ENCODE measurements at places on chromosomes 16 and 17.

GRCh38 chr16:68276223-68276622, 11.9 kb downstream of the SLC7A6 start:
- DNase-seq: no peak

DNA sequence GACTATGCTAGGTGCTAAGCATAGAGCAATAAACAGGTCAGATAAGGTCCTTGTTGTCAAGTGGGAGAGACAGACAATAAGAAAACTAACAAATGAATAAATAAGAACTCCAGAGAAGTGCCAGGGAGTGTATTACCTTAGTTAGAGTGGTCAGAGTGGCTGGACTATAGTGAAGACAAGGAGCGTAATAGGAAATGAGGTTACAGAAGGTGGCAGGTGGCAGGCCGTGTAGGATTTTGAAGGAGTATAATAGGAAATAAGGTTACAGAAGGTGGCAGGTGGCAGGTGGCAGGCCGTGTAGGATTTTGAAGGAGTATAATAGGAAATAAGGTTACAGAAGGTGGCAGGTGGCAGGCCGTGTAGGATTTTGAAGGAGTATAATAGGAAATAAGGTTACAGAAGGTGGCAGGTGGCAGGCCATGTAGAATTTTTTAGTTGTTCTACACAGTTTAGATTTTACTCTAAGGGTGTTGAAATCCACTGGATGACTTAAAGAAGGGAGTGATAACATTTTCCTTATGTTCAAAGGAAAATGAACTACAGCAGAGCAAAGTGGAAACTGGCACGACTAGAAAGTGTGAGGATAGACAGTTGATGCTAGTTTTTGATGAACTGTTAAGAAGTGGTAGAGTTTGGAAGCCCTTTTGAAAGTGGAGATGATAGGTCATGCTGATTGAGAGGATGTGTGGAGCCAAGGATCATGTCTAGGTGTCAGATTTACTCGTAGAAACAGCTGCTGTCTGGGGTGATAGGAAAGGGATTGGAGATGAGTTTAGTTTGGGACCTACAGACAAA, 3.6 kb upstream of the KRTAP3-1 start:
- DNase-seq: no peak

DNA sequence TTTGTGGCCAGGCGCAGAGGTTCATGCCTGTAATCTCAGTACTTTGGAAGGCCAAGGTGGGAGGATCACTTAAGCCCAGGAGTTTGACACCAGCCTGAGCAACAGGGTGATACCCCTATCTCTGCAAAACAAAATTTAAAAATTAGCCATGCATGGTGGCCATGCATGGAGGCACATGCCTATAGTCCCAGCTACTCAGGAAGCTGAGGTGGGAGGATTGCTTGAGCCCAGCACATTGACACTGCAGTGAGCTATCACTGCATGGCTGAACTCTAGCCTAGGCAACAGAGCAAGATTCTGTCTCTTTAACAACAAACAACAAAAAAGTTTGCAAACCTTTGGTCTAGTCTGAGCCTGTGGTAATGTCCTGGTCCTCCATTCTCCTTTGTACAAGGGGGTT, 69.2 kb upstream of the CNEP1R1 start:
- DNase-seq: no peak

GRCh38 chr16:5884996-5885395, 787.4 kb upstream of the EEF2KMT start:
- DNase-seq: no peak

GRCh38 chr16:27690608-27691007, 140.7 kb downstream of the KATNIP start:
- DNase-seq: peak; percentile 43

DNA sequence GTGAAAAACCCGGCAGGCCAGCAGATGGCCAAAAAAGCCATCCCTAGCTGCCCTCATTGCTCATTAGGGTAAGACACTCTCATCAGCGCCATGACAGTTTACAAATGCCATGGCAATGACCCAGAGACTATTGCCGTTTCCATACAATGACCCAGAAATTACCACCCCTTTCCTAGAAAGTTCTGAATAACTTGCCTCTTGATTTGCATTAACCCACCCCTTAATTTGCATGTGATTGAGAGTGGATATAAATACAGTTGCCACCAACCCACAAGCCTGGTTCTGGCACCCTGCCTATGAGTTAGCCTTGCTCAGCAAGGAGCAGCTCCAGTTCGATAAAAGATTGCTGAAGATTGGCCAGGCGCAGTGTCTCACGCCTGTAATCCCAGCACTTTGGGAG, 16.1 kb upstream of the C16orf54 start:
- no peak for DNase-seq

DNA sequence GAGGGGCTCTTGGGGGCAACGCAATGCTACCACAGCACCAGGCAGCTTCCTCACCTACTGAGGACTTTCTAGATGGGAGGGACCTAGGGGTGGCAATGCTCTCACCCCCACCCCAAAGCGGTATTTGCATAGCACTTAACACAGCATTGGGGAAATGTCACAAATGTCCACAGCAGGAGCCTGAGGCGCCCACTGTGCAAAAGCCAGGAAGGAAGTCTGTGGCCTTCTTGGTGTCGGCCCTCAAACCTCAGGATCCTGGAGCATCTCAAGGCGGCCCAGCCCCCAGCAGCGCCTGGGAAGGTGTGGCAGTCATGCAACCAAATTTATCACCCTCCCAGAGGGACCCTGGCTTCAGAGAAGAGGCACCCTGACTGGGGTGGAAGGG, 45.3 kb downstream of the WNT3 start:
- no peak for DNase-seq

DNA sequence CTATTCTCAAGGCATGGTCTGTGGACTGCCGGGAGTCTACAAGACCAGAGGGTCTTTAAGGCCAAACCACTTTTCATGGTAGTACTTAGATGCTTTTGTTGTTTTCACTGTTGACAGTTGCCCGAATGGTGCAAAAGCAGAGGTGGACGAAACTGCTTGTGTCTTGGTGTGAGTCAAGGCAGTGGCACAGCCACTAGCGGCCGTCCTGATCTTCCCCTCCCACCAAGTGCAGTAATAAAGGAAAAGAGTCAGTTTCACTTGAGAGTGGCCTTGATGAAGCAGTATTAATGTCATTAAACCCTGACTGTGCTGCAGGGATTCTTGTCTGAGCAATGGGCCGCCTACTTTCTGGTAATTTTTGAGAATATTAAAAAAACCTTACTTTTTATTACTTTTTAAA, 109.1 kb downstream of the PRKCA start:
- no peak for DNase-seq

DNA sequence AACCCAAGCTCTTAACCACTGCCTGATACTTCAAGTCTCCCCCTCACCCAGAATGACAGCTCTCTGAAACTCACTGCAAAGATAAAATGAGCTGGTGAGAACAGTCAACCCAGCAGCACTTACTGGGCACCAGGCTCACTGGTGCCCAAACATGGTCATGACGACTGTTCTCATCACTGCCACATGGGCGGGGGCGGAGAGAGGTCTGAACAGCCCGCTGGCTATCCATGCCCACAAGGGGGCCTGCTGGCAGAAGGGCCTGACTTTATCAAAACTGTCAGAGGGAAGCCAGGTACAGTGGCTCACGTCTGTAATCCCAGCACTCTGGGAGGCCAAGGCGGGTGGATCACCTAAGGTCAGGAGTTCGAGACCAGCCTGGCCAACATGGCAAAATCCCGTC, 4.0 kb downstream of the MYBBP1A start:
- peak; percentile 7 for DNase-seq

DNA sequence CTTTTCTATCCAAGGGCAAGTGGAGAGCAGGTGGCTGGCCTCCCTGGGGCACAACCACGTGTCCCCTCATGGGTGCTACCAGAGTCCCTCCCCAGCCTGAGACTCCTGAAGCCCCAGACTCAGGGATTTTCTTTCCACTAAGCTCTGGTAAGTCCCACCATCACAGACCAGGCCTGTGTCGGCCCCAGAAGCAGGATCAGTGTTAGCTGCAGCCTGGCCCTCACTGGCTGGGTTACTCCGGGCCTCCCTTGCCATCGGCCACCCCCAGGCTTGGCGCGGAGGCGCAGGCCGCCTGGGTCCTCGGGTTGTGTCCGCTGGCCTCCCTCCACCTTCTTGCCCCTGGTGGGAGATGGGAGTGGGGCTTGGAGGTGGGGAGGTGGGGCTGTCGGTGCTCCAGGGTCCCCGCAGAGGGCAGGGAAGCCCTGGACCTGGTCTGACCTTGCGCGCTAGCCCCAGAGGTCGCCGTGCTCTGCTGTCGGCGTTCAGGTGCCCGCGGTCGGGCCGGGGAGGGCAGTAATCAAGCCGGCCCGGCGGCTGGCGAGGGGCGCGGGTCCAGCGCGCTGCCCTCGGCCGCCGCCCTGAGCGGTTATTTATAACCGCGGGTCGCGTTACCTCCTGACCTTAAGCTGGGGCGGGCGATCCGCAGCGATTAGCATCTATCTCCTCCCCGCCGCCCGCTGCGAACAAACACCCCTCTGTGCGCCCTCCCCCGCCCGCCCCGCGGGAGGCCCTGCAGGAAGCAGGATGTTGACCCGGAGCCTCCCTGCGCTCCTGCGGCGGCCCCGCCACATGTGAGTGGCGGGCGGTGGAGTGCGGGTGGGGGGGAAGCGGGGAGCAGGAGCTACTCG, 78.1 kb upstream of the TOB1 start:
- DNase-seq: peak; percentile 24

DNA sequence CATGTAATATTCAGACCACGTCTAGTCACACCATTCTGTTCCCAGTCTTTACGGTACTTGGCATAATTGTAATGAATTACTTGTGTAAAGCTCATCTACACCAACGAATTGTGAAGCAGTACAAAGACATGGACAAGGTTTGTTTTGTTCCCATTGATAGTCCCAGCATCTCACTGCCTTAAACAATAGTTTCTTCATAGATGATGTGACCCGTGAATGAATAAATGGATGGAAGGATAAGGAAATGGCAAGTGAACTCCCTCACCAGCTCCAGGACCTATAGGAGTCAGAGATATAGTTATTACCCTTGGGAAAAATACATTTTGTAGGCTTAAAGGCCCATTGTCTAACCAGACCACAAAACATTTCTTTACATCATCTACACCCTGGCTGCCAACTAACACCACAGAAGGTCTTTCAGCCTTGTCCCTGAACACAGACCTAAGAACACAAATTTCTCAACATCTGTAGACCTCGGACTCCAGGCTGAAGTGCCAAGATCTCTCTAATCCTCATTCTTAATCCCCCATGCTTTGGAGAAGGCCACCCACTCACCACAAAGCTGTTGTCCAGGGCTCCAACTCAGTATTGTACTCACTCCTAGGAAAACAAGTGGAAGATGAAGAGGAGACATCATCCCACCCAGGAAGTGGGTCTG, 38.2 kb downstream of the MAF start:
- no peak for DNase-seq

- DNase-seq: no peak
Observed at GRCh38 chr17:73840829-73841228, 196.6 kb upstream of the SDK2 start.

GRCh38 chr17:19510903-19511302, 22.8 kb upstream of the SLC47A1 start:
- no peak for DNase-seq

DNA sequence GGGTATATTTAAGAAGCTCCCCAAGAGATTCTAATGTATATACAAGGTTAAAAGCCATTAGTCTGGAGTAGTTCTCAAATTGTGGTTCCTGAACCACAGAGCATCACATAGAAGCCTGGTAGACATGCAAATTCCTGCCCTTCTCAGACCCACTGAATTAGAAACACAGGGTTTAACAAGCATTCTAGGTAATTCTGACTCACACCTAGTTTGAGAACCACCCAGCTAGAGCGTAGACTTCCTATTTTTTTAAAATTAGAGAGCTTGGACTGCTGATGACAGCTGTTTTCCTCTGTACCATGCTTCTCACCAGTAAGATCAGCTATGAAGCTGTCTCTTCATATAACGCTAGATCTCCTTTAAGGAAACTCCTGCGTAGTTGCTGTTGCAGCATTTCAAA, 50.6 kb downstream of the HS3ST3B1 start:
- no peak for DNase-seq

DNA sequence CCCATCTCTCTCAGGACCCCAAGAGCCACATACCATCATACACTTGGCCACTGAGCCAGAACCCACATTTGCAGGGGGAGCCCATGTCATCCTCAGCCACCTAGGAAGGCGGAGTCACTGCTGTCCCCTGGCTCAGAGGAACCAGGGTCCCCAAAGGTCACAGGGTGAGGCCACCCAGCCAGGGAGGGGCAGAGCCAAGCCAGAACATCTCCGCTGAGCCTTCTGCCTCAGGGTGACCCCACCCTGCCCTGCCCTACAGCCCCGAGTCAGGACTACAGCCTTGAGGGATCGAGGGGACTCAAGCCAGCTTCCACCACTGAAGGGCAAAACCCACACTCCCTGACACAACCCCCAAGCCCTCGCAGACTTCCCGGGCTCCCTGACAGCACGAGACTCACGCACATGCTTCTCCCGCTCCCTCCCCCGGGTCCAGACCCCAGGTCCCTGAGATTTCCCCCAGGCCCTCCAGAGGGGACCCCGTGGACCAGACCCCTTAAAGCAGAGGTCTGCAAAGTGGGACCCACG, 17.4 kb downstream of the PIEZO1 start:
- DNase-seq: no peak

GRCh38 chr16:1357906-1358566, 6.3 kb downstream of the GNPTG start:
- no peak for DNase-seq

- DNase-seq: no peak
Observed at GRCh38 chr16:21526923-21527807, 72.2 kb upstream of the METTL9 start.

- no peak for DNase-seq
Observed at GRCh38 chr16:1870365-1871082, 1.4 kb downstream of the MEIOB start.

DNA sequence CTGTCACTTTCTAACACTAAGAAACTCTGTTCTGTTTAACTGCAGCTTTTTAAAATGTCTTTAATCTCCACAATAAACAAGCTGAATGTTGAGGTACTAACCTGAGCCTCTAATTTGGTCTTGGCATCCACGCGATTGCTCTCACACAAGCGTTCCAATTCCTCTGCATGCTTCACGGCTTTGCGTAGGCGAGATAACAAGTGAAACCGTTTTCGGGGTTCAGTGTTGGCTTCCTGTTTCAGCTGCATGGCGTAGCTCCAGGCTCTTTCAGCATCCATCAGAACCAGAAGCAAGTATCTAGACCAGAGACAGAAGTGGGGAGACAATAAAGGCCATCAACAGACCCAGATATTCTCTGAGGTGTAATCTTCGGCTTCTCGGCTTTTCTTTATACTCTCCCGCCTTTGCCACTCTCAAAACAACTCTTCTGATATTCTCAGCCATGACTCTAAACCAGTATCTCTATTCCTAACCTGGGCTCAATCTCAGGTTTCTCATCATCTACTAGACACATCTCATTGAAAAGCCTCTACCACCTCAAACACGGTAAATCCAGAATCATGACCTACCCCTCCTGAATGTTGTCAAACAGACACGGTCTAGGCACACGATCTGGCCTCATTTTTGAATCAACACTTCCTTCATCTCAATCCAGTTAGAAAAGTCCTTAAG, 8.3 kb downstream of the SRP68 start:
- no peak for DNase-seq

DNA sequence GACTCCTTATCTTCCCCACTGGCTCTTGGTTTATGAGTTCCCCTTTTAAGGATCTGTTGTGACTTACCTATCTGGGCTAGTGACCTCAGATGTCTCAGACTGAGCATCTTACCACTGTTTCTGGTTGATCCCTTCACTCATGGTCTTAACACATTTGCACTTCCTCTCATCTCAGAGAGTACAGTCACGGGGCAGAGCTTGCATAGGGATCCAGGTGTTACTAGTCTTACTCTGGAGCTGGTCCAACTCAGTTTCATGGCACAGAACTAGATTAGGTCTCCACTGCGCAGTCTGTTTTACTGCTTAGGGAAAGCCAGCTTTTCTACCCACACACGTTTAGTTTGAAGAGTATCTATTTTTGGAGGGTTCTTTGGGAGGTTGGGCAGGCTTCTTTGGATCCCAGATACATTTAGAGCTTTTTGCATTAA, 10.2 kb downstream of the GABARAPL2 start:
- DNase-seq: no peak

Measured in hematopoietic multipotent progenitor cell treated with erythropoietin and hydrocortisone succinate and interleukin-3 and kit ligand, for 15 days (in vitro differentiated cells).